ENCODE measurements at places on chromosomes 16 and 17. TPM values are rescaled to one million over a fixed set of nuclear protein-coding genes. Genes with fewer than 3 reads are reported as not detected.

The KRTAP3-2 gene
- not detected for total RNA-seq

The RPL27 gene
- 1,386 TPM for total RNA-seq

The HP gene
- not detected for total RNA-seq

The DHRS7C gene
- total RNA-seq, result not detected

The CDH15 gene
- not detected for total RNA-seq

The SEPHS2 gene
- 70.8 TPM for total RNA-seq

The CCL1 gene
- total RNA-seq, result 20.3 TPM

The TPSB2 gene
- total RNA-seq, result not detected

The CCT6B gene
- 0.99 TPM for total RNA-seq

The TMIGD1 gene
- total RNA-seq, result not detected

The ZFP3 gene
- total RNA-seq, result 2.7 TPM

The CHD9NB gene
- total RNA-seq, result 0.31 TPM

The PROCA1 gene
- 3.9 TPM for total RNA-seq

The KRTAP4-3 gene
- total RNA-seq, result not detected

The TBC1D3C gene
- total RNA-seq, result 1.1 TPM

The MFAP4 gene
- total RNA-seq, result not detected

The CACNA1H gene
- total RNA-seq, result 0.44 TPM

Data from activated CD8-positive, alpha-beta memory T cell treated with anti-CD3 and anti-CD28 coated beads for 36 hours (primary cell).